ENCODE measurements at places on chromosomes 6 and 20. TPM values are rescaled to one million over a fixed set of nuclear protein-coding genes. Genes with fewer than 3 reads are reported as not detected.
A peak's percentile ranks its signal among the peaks of the same experiment; 100 is the strongest.

SYS1 gene
- total RNA-seq: 27.9 TPM

MAP7 gene
- 0.91 TPM for total RNA-seq

HLA-DRB1 gene
- 197 TPM for total RNA-seq

RIPOR3 gene
- 9.1 TPM for total RNA-seq

DUSP15 gene
- not detected for total RNA-seq

MATN4 gene
- not detected for total RNA-seq

ETV7 gene
- total RNA-seq: 1.3 TPM

CRISP3 gene
- not detected for total RNA-seq

C20orf144 gene
- total RNA-seq: not detected

ULBP3 gene
- total RNA-seq: 2.9 TPM

DNA sequence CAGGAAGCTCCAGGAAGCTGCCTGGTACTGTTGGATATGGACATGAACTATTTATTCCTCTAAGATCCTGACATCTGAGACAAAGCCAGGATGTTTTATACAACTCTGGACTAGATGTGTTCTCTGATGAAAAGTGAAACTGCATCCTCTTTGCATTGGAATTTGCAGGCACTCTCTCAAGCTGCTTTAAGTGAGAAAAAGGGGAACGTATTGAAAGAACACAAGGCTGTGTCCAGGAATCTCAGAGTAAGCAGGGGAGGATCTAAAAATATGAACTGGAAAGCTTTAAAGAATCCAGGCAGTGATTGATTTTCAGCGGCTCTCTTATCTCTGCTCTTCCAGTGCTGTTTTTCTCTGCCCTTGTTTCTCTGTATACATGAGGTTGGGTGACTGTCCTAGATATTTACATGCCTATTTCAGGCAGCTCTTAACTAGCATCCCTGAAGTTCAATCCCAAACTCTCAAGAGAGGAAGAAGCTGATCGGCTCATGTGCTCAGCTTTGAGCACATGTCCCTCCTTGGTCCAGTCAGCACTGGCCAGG lies 193.8 kb downstream of the PLCB4 start:
- no peak overlapping the region for H3K4me3 ChIP-seq
- no peak for DNase-seq
- H3K27me3 ChIP-seq: no peaks in the 10 kb centered on the region
- no peaks in the 10 kb centered on the region for H3K36me3 ChIP-seq

GRCh38 chr6:73937805-73938204 lies 241.8 kb downstream of the CD109 start:
- H3K27ac ChIP-seq: no peak overlapping the region
- no peak for DNase-seq
- no peak overlapping the region for H3K4me3 ChIP-seq
- no peaks in the 10 kb centered on the region for H3K27me3 ChIP-seq
- no peaks in the 10 kb centered on the region for H3K36me3 ChIP-seq

GRCh38 chr6:57040011-57040410 lies 6.5 kb upstream of the KIAA1586 start:
- no peaks in the 10 kb centered on the region for H3K27me3 ChIP-seq
- no peak for DNase-seq
- H3K27ac ChIP-seq: no peak overlapping the region
- H3K36me3 ChIP-seq: no peaks in the 10 kb centered on the region
- H3K4me1 ChIP-seq: no peaks in the 10 kb centered on the region
- H3K4me3 ChIP-seq: no peak overlapping the region

- DNase-seq: no peak
- H3K4me1 ChIP-seq: no peaks in the 10 kb centered on the region
- no peak overlapping the region for H3K27ac ChIP-seq
- H3K27me3 ChIP-seq: no peaks in the 10 kb centered on the region
- no peak overlapping the region for H3K4me3 ChIP-seq
These were observed 290.1 kb downstream of the SMOC2 start for GRCh38 chr6:168730931-168731716.

DNA sequence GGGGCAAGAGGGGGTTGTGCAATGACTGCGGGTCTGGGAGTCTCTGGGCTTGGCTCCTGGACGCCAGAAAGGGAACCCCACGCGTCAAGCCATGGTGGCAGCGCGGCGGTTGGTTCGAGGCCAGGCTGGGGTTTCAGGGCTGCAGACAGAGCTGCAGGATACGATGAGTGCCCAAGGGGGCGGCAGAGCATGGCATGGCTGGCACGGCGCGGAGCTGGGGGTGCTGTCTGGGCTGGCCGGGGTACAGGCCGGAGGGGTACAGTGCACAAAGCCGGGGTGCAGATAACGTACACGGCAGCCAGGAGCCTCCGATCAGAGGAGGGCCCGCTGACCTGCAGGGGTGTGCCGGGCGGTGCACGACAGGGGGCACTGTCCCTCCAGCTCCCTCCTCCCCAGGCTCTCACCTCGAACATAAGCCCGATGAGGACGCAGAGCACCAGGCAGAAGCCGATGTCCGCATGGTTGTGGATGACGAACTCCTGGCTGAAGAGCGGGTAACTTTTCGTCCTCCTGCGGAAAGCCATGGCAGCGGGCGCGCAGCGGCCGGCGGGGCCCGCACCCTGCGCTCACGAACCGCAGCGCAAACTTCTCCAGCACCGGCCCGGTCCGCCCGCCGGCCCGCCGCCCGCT lies 353 bp downstream of the TRAM2 start:
- peak overlapping the region; percentile 69 for H3K4me3 ChIP-seq
- no peaks in the 10 kb centered on the region for H3K27me3 ChIP-seq
- peak; percentile 70 for DNase-seq

- no peak for DNase-seq
- H3K27ac ChIP-seq: no peak overlapping the region
- H3K36me3 ChIP-seq: no peaks in the 10 kb centered on the region
- H3K4me3 ChIP-seq: no peak overlapping the region
- H3K27me3 ChIP-seq: no peaks in the 10 kb centered on the region
These were observed 82.5 kb downstream of the POPDC3 start for GRCh38 chr6:105097288-105097687.

GRCh38 chr6:31042806-31043205 lies 32.5 kb downstream of the MUC22 start:
- H3K36me3 ChIP-seq: no peaks in the 10 kb centered on the region
- peak; percentile 53 for DNase-seq
- H3K27me3 ChIP-seq: no peaks in the 10 kb centered on the region
- peak overlapping the region; percentile 28 for H3K27ac ChIP-seq
- no peaks in the 10 kb centered on the region for H3K4me1 ChIP-seq
- H3K4me3 ChIP-seq: no peak overlapping the region

DNA sequence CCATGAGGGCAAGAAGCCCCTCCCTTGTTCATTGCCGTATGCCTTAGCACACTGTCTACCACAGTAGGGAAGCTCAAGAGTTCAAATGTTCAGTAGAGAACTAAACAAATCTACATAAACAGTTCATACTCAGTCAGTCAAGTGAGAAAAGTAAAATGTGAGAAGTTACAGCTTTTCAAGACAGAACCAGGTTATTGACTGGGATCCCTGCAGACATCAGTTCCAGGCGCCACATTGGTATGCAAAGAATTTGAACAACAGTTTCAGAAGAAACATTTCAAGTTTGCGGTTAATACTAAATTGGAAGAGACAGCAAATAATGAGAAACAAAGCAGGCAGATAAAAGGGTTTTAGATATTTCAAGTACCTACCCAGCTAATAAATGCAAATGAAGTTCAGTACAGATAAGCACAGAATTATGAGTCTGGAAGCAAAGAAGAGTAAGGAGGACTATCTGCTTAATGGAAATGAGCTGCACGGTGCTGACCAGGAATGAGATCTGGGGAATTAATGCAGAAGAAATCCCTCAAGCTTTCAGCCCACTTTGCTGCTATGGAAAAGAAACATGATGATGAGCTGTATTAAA lies 246.2 kb downstream of the HACE1 start:
- no peaks in the 10 kb centered on the region for H3K27me3 ChIP-seq
- DNase-seq: no peak
- H3K36me3 ChIP-seq: no peaks in the 10 kb centered on the region
- no peak overlapping the region for H3K4me3 ChIP-seq

DNA sequence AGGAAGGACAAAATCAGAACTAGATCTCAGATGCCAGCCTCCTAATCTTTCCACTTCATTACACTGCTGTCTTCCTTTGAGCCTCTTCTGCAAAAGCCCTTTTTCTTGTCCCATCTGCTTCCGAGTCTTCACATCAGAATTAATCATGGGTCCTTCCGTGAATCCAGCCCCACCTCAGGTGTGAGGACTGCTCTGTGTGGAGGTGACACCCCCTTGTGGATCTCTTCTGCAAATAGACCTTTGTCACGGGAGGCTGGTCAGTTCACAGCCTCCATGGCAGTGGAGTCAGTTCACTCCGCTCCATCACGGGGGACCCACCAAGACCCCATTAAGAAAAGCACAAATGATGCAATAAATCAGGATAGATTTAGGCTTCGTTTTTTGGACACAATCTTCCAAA lies 171.1 kb downstream of the ADAT2 start:
- H3K4me1 ChIP-seq: no peaks in the 10 kb centered on the region
- no peak overlapping the region for H3K27ac ChIP-seq
- no peaks in the 10 kb centered on the region for H3K27me3 ChIP-seq
- no peak for DNase-seq
- H3K36me3 ChIP-seq: no peaks in the 10 kb centered on the region

DNA sequence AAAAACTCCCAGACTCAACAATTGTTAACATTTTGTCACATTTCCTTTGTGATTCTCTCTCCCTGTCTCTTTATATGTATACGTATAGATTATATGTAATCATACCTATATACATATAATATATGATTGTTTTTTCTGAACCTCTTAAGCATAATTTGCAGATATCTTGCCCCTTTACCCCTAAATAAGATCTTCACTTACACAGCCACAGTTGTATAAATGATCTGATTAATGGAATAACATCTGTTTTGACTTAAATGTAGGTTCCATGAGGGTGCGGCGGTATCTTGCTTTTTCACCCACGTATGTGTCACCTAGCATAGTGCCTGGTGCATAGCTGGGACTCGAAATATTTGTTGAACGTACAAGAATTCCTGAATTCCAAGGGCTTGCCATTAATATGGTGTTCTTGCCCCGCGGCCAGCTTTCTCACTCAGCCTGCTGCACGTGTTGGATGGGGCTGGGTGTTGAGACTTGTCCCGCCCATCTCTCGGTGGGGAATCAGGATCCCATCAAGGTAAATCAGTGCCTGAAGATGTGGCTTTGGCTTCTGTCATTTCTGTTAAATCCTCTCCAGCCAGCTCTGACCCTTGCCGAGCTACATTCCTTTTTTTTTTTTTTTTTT lies 10.4 kb upstream of the MANBAL start:
- no peaks in the 10 kb centered on the region for H3K4me1 ChIP-seq
- no peak overlapping the region for H3K4me3 ChIP-seq
- no peaks in the 10 kb centered on the region for H3K36me3 ChIP-seq
- no peaks in the 10 kb centered on the region for H3K27me3 ChIP-seq

DNA sequence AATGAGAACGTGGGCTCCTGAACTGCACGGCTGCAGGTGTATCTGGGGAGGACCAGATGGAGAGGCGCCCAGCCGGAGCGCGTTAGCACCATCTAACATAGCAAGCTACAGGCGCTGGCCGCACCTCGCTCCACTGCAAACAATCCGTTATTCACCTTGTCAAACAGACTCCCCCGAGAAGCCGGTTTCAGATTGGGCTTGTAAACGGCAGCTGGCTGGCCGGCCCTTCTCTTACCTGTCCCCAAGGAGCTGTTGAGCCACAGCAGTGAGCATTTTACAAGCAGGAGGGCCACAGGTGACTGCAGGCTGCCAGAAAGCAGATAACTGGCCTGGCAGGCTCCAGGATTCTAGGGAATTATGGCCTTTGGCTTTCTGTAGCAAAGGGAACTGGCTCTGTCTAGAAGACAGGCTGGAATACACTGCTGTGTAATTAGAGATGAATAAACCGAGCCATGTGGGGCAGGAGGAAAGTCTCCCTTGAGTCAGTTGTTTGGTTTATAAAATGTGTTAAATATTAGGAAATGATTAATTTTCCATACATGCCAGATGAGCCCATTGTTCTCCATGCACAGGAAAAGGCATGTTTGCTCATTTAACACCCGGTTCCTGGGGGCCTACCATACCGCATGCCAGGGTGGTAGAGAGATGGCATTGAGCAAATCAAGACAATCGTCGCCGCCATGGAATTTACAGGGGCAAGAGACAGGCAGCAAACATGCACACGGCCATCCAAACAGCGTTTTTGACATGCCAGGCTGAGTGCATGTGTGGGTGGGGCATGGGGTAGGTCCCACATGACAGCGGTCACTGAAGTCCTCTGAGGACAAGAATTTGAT lies 159.3 kb downstream of the NFATC2 start:
- no peaks in the 10 kb centered on the region for H3K36me3 ChIP-seq
- H3K27ac ChIP-seq: no peak overlapping the region
- no peak for DNase-seq

DNA sequence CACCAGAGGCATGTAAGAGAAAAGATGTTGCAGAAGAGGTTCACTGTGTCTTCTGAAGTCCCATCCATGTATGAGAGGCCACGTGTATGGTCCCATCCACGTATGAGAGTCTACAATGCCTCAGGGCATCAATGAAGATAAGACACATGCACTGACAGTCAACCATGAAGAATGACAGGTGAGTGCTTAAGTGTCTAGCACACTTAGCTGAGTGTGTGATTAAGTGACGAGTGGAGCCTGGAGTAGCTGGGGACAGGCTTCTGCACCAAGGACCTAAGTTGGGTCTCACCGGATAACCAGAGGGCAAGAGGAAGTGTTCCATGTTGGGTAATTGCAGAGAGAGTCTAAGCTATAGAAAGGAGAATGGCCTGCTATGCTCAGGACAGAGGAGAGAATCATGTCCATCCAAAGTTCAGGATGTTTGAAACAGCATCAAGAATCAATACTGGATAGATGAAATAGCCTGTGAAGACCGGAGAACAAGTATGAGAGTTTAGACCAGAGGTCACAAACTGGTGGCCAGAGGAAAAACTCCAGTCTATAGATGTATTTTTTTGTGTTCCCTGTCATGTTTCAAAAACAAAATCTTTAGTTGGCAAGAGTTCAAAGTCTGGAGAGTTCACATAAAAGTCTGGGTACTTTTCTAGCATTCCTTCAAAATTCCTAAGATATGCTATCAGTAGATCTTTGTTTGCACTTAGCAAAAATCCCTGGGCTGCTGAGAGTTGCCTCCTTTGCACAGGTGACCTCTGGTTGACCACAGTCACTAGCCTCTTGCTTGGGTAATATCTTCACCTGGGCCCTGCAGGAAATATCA lies 165.8 kb downstream of the KIF16B start:
- H3K27ac ChIP-seq: no peak overlapping the region
- H3K4me3 ChIP-seq: no peak overlapping the region
- H3K36me3 ChIP-seq: no peaks in the 10 kb centered on the region
- no peaks in the 10 kb centered on the region for H3K4me1 ChIP-seq
- no peak for DNase-seq

- peaks cover 7% of the 10 kb centered on the region for H3K27me3 ChIP-seq
- H3K27ac ChIP-seq: no peak within 1 kb of the TSS
- DNase-seq: no peak
- H3K4me1 ChIP-seq: no peaks in the 10 kb centered on the region
These were observed at the start of gene AVP for GRCh38 chr20:3084283-3084985. AVP (minus strand) TSS chr20:3084724; CDS start chr20:3084674, 50 bp downstream.

DNA sequence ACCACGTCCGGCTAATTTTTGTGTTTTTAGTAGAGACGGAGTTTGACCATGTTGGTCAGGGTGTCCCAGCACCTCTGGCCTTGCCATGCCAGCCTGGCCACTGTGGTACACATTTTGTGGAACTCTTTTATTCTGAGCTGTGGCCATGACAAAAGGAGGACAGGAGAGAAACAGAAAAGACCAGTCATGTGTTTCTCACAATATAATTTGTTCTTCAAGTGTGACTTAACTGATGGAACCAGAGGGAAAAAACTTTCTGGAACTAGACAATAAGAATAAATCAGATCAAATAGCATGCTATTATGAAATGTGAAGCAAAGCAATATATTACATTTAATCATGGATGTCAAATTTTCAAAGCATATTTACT lies 4.2 kb upstream of the RNASET2 start:
- H3K27ac ChIP-seq: no peak overlapping the region
- H3K4me3 ChIP-seq: no peak overlapping the region
- no peak for DNase-seq
